ENCODE measurements at places on chromosomes 3 and 15. TPM values are rescaled to one million over a fixed set of nuclear protein-coding genes. Genes with fewer than 3 reads are reported as not detected.

Gene ITIH3
- not detected for total RNA-seq

Gene ZNF148
- total RNA-seq: 25.9 TPM

Gene IFT122
- 8.3 TPM for total RNA-seq

Gene EXD1
- not detected for total RNA-seq

Gene EBLN2
- total RNA-seq: 18.8 TPM

Gene AGBL1
- under 0.01 TPM for total RNA-seq

Gene SCAMP2
- total RNA-seq: 31.3 TPM

Gene FEZF2
- not detected for total RNA-seq

Gene UBR1
- 44.7 TPM for total RNA-seq

Gene EOGT
- total RNA-seq: 13.7 TPM
